ENCODE measurements at places on chromosomes 4 and X.

- no peak for DNase-seq
Observed at GRCh38 chrX:134706138-134706537, 47.9 kb upstream of the PLAC1 start.

DNA sequence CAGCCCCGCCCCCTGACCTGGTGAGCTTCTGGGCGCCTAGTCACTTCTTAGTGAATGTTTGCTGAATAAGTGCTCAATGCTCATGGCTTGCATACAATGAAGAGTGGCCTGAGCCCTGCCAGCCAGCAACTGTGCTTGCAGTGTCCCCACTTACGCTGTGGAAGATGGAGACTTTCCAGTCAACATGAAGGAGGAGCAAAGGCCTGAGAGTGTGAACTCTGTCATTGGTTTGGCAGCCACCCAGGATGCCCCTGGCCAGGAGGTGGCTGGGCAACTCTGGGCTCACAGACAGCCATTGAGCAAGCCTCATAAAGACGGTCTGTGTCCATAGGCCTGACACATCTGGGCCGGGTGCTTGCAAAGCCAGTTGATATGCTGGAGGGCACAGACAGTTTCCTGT, 72.1 kb upstream of the MAMLD1 start:
- DNase-seq: no peak

DNA sequence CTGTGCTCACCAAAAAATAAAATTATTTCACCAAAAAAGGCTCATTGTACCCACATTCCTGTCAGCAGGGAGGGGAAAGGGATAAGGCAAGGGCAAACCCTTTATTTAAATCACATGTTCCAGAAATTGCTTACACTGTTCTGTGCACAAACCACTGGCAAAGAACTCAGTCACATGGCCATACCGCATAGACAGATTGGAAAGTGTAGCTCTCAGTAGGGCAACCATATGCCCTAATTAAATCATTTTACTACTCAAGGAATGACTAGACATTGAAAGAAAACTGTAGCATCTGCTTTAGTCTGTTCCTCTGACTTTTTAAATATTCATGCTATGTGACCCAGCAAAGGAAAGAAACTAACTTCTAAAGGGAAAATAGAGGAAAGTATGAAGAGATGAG, 119.2 kb upstream of the FAM241A start:
- DNase-seq: no peak

GRCh38 chrX:68932611-68933010, 103.8 kb downstream of the EFNB1 start:
- no peak for DNase-seq

DNA sequence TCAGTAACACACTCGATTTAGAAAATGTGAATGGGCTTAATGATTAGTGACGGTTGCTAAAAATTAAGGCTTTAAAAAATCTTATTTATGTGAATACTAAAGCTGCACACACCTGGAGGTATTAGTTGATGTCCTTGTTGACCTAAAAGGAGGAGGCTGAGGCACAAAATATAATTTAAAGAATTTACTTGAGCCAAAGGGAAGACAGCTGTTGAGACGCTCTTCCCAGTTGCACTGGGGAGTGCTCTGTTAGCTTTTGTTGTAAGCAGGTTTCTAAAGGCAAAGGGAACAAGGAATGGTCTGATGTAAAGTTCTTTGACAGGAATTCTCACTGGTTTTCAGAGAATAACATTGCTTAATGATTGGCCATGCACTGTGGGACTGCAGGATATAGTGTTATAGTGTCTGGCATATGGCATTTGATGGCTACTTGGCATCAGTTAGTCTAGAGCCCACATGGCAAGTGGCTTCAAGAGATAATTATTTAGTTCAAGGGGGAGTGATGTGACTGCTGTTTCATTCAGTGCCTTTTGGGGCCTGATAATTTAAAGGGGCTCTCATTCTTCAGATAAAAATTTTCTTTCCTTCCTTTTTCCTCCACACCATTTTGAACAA, 30.8 kb upstream of the PGM2 start:
- no peak for DNase-seq

- DNase-seq: no peak
Observed at GRCh38 chr4:38144031-38144430, 183.8 kb downstream of the PTTG2 start.

All from iPS-NIHi11 (cell line).